Activated CD4-positive, alpha-beta memory T cell treated with anti-CD3 and anti-CD28 coated beads for 36 hours (primary cell): ENCODE measurements at places on chromosomes 2 and 18.

GRCh38 chr2:233164128-233164635 is 87.3 kb upstream of the ATG16L1 start:
- no peak for DNase-seq

DNA sequence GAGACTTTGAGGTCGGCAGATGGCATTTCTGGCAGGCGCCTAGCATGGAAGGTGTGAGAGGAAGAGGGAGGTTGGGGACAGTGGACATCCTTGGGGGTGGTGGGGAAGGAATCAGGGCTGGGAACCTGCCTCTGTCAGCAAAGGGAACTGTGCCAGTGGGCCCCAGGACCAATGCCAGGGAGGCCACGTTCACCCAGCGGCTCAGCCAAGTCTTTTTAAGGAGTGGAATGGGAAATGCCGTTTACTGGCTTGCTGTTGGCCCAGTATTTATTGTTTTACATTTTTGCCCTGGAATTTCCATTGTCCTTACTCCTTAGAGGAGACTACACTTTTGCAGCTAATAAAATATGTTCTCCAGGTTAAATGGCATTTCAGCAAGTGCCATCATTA is 135.2 kb downstream of the MCFD2 start:
- DNase-seq = no peak

DNA sequence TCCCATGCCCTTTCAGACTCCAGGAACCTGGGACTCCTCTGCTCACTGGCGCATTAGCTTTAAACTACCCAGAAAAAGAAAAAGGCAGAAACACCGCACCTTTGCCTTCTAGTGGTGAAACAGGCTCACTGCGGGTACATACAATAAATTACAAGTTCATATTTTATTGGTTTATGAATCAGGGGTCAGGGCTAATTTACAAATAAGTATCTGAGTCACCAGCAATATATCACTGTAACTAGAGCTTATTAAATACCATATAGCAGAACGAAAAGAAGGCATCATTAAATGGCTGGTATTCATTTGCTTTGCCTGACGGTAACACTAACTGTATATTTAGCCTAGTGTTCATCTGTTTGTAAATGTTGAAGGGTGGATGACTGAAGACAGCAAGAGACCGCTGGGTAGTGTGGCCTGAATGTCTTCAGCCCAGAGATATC is 26.9 kb upstream of the DTNB start:
- peak; percentile 39 for DNase-seq

DNA sequence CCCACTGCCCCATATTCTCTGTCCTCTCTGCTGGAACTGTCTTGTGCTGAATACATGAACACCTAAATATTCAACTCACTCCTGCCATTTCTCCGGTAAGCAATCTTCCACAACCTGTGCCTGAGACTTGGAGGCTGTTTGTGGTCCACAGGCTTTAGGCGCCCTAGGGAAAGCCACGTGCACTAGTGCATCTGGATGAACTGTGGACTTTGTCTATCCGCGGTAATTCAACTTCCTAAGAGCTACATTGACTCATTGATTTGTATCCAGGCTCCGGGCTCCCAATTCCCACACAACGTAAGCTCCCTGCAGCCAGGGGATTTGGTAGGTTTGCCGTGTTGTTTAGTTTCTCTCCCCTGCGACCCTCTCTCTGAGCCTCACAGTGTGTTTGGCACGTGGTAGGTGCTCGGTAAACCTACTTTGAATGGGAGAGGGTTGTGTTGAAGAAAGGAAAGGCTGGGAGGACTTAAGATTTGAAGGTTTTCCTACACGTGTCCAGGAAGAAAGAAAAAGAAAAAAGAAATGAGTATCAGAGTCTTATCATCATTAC is 718.2 kb downstream of the DPP10 start:
- DNase-seq = no peak

DNA sequence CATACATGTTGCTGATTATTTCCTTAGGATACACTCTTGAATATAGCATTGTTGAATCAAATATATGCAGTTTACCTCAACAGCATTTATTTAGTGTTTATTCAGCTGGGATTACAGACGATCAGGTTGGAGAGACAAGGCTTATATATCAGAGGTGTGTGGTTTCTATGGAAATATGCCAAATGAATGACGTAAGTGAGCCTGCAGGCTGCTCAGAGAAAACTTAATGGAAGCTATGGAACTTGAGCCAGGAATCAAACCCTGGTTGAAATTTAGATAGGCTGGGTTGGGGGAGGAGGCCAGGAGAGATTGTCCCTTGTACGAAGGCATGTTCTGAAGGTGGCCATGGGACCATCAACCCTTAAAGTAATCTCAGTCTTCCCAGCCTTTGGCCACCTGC is 79.5 kb downstream of the INPP4A start:
- DNase-seq = no peak

DNA sequence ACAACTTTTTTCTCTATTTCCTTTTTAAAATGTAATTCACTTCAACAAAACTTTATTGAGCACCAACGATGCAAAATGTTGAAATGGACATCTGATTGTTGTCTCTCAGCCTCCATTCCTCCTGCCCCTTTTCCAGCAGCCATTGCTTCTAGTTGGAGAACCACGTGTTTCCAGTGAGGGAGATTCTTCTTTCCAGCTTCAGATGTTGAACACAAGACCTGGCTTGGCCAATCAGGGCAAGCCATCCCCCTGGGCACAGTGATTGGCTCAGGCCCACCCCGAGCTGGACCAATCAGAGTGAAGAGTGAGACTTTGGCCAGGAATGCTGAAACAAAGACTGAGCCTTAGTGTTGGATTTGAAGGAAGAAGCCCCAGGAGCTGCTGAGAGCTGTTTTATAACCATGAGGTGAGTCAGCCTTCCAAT is 59.0 kb downstream of the E2F6 start:
- DNase-seq = no peak

- peak; percentile 89 for DNase-seq
These were observed 129.0 kb downstream of the NCK2 start for GRCh38 chr2:105873721-105874120.

DNA sequence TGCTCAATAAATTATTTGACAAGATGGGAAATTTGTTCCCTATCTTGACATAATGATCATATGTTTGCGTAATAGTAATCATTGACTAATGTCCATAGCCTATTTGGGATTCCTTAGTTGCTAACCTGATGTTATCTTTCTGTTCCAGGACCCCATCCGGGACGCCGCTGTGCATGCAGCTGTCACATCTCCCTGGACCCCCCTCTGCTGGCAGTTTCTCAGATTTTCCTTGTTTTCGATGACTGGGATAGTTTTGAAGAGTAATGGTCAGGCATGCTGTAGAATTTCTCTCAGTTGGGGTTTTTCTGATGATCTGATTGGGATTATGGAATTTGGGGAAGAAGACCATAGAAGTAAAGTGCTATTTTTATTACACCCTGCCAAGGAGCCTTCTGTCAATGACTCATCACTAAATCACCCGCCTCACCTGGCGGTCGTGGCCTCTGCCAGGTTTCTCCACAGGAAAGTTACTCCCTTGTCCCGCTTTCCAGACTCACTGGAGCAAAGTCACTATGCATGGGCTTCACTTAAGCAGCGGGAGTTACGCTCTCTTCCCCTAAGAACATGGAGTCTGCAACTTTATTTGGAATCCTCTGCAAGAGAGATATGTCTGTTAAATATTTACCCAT is 19.9 kb upstream of the TMEM18 start:
- no peak for DNase-seq

DNA sequence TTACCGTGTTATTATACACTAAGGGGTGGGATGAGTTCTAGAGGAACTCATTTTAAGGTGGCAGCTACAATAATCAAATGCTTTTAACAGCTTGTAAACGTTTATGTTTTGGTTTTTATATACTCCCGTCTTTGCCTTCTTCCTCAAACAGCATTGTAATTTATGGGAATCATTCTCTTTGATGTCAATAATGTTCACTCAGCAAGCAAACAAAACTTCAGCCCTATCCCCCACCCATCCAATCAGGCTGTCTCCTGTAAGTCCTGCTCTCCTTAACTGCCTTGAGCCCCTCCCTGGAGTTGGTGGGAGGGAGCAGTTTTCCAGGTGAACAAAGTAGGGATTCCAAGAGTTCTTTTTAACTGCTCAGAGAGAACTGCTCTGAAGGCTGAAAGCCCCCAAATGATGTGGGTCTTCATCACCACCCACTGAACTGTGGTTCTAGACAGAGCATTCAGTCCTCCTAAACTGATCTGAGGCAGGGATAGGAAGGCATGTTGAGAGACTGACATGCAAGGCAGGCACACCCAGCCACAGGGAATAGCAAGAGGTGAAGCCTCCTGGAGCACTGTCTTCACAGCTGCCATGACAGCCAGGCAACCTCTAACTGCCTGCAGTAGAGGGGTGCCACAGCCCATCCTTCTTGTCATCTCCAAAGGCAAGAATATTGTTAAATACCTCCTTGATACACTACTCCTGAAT is 17.5 kb downstream of the MYO5B start:
- no peak for DNase-seq

GRCh38 chr2:6281524-6281923 is 584.2 kb downstream of the CMPK2 start:
- no peak for DNase-seq

DNA sequence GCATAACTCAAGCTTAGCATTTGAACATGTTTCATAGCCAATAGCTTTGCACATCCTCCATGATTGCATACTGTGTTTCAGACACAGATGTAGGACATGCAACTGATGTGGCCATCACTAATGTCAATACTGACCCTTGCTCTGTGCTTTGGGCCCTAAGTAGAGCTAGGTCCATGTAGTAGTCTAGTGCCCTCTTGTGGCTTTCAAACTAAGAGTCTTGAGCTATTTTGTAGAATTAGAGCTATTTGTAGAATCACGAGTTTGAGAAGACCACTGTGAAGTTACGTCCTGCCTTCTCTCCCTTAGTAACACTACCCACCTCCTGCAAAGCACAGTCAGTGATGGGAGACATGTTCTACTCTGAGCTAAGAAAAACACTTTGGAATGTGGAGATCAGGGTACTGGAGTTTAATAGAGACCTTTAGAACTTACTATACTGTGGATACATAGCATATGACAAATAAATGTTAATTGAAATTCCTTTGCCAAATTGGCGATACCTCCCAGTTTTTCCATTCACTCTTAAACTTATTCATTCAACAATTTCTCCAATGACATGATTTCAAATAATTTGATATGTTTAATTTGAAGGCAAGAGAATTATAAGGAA is 306.5 kb upstream of the TNP1 start:
- no peak for DNase-seq

GRCh38 chr2:2899826-2900225 is 477.8 kb downstream of the EIPR1 start:
- no peak for DNase-seq

GRCh38 chr18:35549564-35549963 is 32.0 kb upstream of the GALNT1 start:
- DNase-seq = no peak

DNA sequence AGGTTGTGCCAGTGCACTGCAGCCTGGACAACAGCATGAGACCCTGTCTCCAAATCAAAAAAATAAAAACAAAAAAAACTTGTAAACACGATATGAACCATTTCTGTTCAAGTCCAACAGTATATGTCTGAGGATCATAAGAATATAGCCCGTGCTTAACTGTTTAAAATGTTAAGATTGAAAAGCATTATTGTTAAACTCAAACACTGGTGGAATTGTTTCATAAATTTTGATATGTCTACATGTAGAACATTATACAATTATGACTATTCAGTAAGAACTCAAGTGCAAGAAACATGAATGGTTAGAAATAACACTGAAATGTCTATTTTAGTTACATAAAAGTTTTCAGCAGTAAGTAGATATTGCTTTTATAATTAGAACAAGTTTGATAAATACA is 29.7 kb downstream of the PPIG start:
- no peak for DNase-seq

- no peak for DNase-seq
These were observed 186.8 kb downstream of the ZNF521 start for GRCh38 chr18:25164848-25165811.

- no peak for DNase-seq
These were observed 57.7 kb upstream of the TFCP2L1 start for GRCh38 chr2:121342751-121343150.

- no peak for DNase-seq
These were observed 220.4 kb downstream of the ZNF516 start for GRCh38 chr18:76274468-76275289.

DNA sequence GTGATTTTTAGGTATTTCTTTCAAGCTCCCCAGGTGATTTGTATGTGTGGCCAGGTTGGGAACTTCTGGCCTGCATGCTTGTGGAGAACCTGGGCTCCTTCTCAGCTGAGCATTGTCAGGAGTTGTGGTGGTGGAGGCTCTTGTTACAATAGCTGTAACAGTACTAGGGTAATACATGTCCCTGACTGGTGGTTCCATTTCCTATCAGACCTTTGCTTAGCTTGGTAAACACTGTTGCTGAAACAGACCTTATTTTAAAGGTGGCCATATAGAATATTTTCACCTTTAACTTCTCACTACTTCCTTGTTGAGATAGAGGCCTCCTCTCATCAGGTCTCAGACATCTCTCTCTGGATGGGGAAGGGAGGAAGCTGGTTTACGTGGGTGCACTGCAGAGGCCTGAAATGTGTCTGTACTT is 79.2 kb downstream of the SETBP1 start:
- DNase-seq = peak; percentile 34

GRCh38 chr18:9901377-9901776 is 12.4 kb upstream of the VAPA start:
- no peak for DNase-seq
